CD4-positive, alpha-beta T cell treated with Interleukin-17A for 1 hour (primary cell): ENCODE measurements at places on chromosomes 11 and 22.

DNA sequence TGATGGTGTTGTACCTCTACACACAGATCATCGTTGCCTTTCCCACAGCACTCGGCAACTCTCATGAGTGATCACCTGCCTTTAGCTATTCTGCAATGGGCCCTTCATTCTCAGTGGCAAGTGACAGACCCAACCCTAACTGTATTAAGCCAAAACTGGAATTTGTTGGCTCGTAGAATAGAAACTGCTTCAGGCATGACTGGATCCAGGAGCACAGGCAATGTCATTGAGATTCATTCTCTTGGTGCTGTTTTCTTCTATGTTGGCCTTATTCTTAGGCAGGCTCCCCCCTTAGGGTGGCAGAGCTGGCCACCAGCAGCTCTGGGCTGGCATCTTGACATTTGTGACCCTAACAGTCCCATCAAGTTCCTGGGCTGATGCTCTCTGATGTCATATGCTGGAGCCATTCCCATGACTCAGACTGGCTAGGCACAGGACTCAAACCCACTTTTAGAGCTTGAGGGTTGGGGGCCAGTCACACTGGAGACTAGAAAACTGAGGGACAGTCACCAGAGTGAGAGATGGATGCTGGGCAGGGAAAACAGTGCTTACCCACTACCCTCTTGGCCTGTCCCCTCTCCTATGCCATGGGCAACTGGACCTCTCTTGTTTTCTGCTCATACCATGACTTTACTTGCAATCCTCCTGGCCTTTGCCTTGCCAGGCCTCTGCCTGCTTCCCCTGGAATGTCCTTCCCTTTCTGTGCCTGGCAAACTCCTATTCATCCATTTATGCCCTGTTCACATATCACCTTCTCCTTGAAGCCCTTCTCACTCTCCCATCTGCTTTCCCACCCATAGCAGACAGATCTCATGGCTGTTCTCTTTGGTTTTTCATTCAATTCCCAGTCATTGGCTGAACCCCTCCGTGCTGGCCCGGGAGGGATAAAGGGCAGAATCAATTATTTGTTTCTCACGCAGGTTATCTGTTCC lies 7.1 kb upstream of the CDC42EP2 start:
- DNase-seq, result no peak

DNA sequence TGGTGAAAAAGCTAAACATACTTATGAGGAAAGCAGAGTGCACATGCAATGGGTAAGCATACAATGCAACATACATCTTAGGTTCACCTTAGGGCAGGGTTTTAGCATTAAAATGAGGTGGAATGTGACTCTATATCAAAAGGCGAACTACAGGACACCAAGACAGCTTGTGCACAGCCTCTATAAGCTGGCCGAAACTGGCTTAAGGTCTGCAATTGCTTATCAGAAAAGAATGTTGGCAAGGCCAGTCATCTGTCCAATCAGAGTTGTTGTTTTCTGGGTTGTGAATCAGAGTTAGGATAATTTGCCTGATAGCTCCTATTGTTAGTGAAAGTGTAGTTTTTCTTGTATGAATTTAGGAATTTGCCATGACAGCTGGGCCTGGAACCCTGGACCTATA lies 76.5 kb downstream of the LRRC4C start:
- no peak for DNase-seq

DNA sequence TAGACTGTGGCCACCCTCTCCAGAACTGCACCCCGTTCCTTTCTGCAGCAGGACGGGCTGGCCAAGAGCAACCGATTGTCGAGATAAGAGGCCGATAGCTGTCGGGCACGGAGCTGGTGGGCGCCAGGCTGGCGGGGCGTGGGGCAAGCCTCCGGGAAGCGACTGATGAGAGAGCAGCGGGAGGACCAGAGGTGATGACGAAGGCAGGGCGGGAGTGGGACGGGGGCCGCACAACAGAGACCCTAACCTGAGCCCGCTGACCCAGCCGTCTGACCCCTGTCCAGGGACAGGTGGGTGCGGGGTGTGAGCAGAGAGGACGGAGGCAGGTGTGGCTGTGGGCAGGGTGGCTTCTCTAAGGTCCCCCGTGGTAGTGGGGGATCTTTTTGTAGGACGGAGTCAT lies 7.3 kb upstream of the BRSK2 start:
- DNase-seq, result no peak

DNA sequence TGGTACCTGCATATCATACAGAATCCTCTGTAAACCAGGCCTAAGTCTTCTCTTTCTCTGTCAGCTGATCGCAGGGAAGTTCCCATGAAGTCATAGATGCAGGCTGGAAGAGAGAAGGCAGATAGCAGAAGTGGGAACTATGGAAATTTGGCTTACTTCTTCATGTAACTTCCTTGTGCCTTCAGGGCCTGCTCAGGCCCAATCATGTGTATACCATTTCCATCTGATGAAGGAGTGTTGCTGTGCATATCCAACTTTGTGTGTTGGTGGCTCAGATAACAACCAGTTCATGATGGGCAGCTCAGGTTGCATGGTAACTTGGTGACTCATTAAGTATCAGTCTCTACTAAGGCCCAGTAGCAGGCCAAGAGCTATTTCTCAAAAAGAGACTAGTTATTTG lies 53.1 kb upstream of the CEP295 start:
- DNase-seq, result peak; percentile 8
